Fibroblast of skin of back (primary cell): ENCODE measurements at places on chromosomes 4 and X.

GRCh38 chr4:742742-743311 is 37.2 kb downstream of the PCGF3 start:
- peak; percentile 53 for DNase-seq

DNA sequence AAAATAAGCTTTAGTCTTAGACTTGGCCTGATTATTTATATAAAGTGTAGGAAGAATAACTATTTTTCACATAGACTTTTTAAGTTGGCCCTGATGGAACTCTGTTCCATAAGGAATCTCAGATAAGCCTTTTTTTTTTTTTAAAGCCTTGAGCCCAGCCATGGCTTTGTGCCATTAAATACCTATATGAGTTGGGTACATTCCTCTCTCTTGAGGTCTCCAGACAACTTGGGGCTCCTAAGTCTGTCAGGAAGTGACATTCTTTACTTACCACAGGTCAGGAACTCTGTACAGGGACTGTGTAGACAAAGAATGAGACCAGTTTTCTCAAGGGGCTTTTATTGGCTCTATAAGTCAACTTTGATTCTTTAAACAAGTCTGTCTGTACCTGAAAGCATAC is 27.1 kb upstream of the IGFBP7 start:
- DNase-seq = peak; percentile 74

DNA sequence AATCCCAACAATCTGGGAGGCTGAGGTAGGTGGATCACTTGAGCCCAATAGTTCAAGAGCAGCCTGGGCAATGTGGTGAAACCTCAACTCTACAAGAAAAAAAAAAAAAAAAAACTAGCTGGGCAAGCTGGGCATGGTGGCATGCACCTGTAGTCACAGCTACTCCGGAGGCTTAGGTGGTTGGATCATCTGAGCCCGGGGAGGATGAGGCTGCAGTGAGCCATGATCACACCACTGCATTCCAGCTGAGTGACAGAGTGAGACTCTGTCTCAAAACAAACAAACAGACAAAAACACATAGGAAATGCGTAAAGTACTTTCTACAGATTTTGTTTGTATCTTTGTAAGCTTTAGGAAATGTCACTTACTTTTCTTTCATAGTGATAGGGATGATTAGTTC is 307.2 kb upstream of the NR3C2 start:
- DNase-seq = no peak

GRCh38 chr4:91207535-91207934 is 1080.3 kb downstream of the CCSER1 start:
- DNase-seq = no peak

DNA sequence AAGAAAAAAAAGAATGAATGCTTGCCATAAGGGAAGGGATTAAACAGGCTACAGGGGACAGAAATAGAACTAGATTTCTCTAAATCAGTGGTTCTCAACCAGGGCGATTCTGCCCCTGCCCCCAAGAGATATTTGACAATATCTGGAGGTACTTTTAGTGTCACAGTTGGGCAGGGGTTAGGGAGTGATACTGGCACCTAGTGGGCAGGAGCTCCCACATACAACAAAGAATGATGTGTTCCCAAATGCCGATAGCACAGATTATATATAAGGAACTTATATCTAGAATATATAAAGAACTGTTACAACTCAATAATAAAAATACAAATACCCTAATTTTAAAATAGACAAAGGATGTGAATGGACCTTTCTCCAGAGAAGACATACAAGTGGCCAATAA is 14.7 kb downstream of the S100G start:
- no peak for DNase-seq

DNA sequence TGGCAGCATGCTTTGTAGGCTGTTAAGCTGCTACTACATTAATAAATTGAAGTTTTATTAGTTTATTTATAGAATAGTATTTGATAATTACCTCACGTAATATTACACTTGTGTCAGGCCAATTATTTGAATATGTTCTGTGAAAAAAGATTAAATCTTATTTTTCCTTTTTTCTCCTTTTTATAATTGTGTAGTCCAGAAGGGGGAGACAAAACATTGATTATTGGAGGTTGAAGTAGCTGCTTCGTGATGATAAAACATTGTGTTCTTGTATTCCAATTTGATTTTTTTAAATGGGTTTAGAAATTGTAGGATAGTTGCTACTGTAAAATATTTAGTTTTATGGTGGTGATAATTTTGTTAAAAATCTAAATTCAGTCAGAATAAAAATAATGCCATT is 85.7 kb downstream of the DIAPH2 start:
- DNase-seq = peak; percentile 5

- no peak for DNase-seq
Observed at GRCh38 chr4:71648448-71648847, 135.4 kb downstream of the GC start.

DNA sequence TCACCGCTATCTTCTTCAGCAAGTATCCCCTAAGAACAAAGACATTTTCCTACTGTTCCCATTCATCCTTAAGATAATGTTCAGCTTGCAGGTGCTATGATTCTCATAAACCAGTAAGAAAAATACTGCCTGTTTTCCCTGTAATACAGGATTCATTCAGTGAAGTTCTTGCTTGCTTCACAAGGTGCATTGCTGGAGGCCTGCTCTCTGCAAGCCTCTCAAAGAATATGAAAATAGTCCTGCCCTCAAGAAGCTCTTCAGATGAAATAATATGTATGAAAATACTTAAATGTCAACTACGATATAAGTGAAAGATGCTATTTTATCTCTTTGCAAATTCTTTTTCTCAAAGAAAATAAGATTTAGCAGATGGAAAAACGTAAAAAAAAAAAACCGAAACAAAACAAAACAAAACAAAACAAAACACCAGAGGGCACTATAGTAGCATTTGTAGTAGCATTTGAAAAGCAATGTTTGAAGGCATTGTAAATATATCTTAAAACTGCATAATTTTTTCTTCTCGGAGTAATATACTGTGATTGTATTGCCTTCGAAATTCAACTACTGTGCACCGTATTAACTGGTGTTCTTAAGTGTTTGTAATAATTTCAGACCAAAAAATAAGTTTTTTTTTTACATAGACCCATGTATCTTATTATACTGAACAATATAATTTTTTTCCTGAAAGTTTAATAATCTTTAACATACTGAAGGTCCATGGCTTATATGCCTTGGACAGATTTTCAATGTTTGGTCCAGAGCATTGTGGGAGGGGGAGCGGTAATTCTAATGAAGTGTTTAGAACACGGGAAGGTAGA is 26.0 kb downstream of the ADH4 start:
- no peak for DNase-seq

- peak; percentile 56 for DNase-seq
Observed at GRCh38 chrX:86002076-86002896, 45.1 kb downstream of the CHM start.

DNA sequence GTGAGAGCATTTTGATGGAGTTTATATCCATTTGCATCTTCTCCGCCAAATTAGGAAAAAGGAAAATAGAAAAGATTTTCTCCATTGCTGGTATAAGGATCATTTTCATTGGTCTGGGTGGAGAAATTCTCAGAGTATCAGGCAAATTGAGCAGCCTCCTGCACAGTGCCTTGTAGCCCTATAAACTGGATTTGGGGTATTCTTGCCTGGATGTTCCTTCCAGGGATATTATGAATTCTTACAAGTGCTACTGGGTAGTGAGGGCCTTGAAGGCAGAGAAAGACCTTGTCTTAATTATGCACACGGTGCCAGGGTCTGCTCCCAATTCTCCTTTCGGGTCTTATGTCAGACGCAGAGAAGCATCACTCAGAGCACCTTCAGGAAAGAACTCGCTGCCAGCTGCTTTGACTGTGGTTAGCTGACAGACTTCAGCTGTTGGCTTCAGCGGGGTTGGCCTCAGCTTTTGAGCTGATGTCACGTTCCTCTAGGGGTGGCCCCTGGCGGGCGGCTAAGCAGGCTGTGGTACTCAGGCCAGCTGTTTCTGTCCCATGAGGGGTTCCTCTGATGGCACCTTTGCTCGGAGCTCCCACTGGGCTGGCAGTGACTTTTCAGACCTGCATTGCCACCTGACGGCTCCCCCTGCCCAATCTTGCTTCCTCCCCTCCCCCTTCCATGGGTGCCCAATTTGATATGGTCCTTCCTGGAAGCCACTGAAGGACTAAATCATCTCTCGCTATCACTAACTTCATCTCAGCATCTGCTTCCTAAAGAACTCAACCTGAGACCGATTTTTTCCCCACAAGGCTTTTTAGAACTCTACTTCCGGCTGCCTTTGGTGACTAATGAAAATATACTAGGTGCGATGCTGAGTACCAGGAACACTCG is 519.5 kb downstream of the BCOR start:
- no peak for DNase-seq

DNA sequence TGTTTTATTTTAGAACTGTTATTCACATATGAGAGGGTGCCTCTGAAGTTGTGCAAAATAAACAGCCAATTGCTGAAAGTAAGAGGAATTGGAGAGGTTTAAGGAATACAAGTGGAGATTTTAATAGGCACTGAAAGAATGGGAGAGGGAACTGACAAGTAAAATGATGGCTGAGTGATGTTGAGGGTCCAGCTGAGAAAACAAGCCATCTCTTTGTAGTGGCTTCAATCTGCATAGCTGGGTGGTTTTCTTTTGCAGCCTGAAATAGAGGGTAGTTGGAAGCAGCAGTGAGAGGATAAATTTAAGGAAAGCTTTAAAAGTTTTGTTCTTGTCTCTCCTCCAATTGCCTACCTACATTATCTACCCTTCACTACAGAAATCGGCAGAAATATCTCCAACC is 106.7 kb upstream of the DGKK start:
- DNase-seq = no peak

DNA sequence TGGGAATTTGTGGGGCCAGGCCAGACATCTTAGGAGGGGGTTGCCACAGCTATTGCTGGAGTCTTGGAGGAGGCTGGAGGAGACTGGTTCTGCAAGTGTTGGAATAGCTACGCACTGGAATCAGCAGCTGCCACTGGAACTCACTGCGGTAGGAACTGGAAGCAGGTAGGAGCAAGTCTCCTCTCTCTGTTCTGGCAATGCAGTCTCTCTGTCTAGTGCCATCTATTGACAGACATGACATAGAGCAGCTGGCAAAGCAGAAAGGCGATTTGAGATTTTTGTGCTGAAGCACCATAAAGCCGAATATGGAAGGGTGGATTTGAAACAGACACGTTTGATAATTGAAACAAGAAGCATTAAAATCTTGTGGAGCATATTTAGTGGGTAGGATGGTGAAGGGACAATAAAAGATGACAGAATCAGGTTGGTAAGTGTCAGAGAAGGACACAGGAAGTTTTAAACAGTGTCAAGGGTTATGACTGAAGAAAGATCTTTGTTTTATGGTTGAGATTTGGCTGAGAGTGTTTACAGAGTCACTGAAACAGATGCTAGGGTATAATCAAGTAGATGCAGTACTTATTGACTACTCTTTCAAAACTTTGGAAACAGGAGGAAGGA is 23.5 kb upstream of the SYNPO2 start:
- peak; percentile 54 for DNase-seq

- no peak for DNase-seq
Observed at GRCh38 chr4:38954727-38955126, 77.5 kb downstream of the TMEM156 start.

DNA sequence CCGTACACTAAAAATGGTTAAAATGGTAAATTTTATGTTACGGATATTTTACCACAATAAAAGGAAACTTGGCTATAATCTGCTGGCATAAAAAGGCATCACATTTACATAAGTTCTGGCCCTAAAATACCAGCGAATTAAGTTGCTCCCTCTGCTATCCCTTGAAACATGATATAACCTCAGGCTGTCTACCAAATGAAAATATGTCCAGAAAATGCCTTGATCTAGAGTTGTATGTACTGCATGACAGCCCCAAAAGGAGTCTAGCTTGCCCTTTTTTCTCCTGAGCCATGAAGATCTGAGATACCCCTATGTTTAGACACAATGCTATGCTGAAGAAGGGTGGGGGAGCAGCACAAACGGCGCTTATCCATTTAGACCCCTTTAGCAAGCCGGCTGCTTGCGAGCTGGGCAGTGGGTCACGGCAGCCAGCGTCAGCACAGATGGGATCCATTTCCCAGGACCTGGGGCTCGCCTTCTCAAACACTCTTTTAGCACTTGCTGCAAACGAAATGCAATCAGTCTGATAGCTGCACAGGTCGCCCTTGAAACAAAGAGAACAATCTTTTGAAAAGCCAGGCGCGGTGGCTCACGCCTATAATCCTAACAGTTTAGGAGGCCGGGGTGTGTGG is 77.0 kb downstream of the AFAP1 start:
- DNase-seq = peak; percentile 50

DNA sequence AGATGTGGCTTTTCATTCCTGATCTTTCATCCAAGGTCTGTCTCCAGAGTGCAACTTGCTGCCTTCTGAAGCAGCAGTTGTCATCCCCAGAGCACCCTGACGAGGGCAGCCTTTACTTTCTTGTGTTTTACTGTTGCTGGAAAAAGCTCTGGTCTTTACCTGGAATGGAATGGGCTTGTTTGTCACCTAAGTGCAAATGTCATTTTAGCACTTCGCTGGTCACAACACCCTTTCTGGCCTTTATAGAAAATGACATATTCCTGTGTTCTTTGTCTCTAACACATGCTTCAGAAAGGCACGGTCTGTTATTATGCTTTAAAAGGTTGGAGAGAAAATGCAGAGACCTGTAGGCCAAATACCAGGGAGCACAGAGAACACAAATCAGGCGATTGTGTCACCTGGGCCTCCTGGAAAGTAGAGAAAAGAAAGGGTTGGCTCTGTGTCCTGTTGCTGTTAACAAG is 332.7 kb upstream of the IGFBP7 start:
- DNase-seq = peak; percentile 39

- DNase-seq = peak; percentile 44
Observed at GRCh38 chr4:26217961-26218676, 102.7 kb upstream of the RBPJ start.

DNA sequence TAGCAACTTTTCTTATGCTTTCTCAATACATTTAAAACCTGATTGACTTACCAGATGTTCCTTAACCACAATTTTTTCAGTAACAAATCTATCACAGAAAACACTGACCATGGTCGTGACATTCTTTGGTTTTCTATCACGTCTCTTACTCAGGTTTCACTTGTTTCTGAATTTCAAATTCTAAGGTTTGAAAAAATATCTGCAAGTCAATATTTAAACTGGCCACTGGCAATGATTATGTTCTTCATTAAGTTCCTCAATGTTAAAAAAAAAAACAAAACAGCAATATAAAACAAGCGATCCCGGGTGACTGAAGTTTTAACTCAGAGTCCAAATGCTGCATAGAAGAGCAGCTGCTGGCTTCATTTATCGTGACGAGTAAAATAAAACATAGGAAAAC is 128.9 kb downstream of the RBM47 start:
- no peak for DNase-seq

GRCh38 chr4:81606166-81606565 is 134.5 kb upstream of the RASGEF1B start:
- no peak for DNase-seq
